ENCODE measurements at places on chromosomes 2 and 18. TPM values are rescaled to one million over a fixed set of nuclear protein-coding genes. Genes with fewer than 3 reads are reported as not detected.
A peak's percentile ranks its signal among the peaks of the same experiment; 100 is the strongest.

Gene GATA6
- total RNA-seq, result 32.2 TPM

- H3K4me3 ChIP-seq, result no peak overlapping the region
- H3K36me3 ChIP-seq, result no peaks in the 10 kb centered on the region
- H3K4me1 ChIP-seq, result peaks cover 16% of the 10 kb centered on the region
- no peaks in the 10 kb centered on the region for H3K27me3 ChIP-seq
- no peak overlapping the region for H3K27ac ChIP-seq
These were observed 84.5 kb upstream of the TAF1B start for GRCh38 chr2:9758741-9759140.

GRCh38 chr18:78742218-78742745 is 237.3 kb upstream of the SALL3 start:
- H3K4me1 ChIP-seq, result no peaks in the 10 kb centered on the region
- H3K27me3 ChIP-seq, result no peaks in the 10 kb centered on the region
- no peaks in the 10 kb centered on the region for H3K36me3 ChIP-seq
- DNase-seq, result no peak
- no peak overlapping the region for H3K27ac ChIP-seq
- H3K4me3 ChIP-seq, result no peak overlapping the region

Gene GPAT2
- 3.2 TPM for total RNA-seq

DNA sequence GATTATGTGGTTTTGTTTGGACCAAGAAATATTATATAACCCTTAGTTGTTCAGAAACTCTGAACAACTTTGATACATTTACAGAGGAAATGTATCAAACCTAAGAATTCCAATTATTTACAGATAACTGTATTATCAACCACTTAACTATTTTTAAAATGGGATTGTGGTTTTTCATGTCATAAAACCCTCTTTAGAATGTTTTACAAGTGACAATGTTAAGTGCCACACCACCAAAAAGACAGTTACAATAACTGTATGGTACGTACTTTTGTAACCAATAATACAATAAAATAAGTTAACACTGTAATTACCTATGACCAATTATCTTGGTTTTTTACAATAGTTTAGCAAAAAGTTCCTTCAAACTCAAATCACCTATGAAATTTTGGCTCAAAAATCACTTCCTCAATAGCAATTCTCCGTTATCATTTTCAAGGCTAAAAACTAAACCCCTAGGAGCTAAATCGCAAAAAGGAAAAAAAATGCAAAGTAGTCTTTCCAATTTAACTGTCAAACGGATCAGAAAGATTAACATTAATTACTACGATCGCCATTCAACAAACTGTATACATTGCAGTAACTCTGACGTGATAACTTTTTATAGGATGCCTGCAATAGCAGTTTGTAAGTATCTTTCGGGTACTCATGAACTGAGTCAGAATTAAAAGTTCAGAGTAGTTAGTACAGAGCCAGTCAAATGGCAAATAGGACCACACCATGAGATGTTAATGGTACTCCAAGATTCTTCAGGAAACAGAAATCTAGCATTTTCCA is 1.5 kb downstream of the ROCK1 start:
- no peaks in the 10 kb centered on the region for H3K36me3 ChIP-seq
- peak overlapping the region; percentile 96 for H3K4me3 ChIP-seq

DNA sequence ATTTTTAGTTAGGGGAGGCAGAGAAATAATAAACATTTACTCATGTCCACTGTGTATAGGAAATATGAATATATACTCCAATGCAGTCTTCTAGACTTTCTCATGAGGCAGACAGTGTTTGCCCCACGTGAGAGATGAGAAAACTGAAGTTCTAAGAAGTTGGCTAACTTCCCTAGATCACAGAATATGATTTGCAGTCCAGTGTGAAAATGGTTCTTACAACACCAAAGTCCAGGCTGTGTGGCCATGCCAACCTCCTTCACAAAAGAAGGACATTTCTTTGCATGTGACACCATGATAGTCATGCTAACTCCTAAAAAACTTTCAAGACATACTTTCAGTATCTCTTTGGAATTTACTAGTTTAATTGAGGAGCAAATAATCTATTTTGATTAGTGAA is 143.7 kb downstream of the IRS1 start:
- H3K4me3 ChIP-seq, result no peak overlapping the region
- H3K27ac ChIP-seq, result no peak overlapping the region
- H3K27me3 ChIP-seq, result no peaks in the 10 kb centered on the region
- H3K4me1 ChIP-seq, result peaks cover 8% of the 10 kb centered on the region
- no peaks in the 10 kb centered on the region for H3K36me3 ChIP-seq
- no peak for DNase-seq

- H3K27me3 ChIP-seq, result no peaks in the 10 kb centered on the region
- no peaks in the 10 kb centered on the region for H3K4me1 ChIP-seq
- no peaks in the 10 kb centered on the region for H3K36me3 ChIP-seq
- H3K4me3 ChIP-seq, result no peak overlapping the region
- DNase-seq, result no peak
These were observed 19.9 kb upstream of the SPRED2 start for GRCh38 chr2:65452150-65452895.

DNA sequence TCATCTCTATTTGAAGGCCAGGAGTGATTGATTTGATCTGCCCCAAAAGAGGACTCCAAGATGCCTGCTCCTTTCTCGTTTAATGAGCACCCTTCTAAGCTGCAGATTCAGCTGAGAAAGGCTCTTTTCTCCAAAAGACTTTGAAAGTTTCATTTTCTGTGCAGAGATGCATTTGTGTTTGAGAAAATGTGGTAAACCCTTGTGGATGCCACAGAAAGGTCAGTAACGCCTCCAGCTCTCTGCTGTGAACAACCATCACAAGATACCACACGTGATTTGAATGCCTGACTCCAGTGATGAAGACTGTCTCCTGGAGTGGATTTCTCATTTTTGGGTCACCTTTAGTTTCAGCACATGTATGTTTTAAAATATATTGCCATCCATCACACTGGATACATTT is 35.0 kb upstream of the CCDC85A start:
- H3K27me3 ChIP-seq, result no peaks in the 10 kb centered on the region
- no peak overlapping the region for H3K4me3 ChIP-seq
- H3K36me3 ChIP-seq, result no peaks in the 10 kb centered on the region
- no peak overlapping the region for H3K27ac ChIP-seq
- no peaks in the 10 kb centered on the region for H3K4me1 ChIP-seq
- no peak for DNase-seq

DNA sequence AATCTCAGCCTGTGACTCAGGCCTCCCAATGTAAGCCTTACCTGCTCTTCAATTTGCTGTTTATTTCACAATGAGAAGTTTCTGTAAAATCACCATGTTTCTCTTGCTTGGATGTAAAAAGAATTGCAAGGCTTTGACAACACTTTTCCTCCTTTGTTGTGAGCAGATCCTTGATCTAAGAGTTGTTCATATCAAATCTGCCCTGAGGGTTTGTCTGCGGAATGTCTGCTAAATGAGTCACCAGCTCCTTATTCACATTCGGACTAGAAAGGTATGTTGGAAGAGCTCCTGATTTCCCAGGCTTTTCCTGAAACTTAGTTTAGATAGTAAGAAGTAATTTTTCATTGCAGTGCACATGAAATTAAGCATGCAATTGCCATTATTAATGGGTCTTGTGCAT is 268.2 kb upstream of the TCF4 start:
- no peak overlapping the region for H3K4me3 ChIP-seq
- no peak overlapping the region for H3K27ac ChIP-seq
- no peak for DNase-seq

DNA sequence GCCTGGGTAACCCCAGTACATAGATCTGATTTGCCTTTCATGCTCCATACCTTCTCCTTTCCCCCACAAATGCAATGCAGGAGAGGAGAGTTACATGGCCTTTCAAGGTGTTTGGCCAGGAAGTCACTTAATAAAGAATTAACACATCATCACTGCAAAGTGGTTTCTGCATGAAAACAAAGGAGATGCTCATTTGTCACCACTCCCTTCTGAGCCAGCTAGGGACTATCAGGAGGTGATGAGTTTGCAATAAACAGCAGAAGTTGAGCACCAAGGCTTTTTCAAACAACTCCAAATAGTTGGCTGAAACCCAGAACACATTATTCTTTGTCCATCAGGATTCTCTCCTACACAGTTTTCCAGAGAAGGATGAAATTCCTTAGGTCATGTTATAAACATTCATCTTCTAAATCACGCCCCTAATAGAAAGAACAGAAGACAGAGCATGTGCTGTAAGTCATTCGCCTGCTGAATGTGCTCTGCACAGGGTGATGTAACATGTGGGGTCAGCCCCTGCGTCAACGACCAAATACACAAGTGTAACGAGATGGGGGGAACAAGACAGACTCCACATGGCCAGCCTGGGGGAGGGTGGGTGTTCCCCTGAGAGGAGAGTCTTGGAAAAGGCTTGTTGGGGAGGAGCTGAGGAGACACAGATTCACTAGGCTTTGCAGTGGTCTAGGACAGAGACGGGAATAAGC is 87.3 kb upstream of the RMDN2 start:
- no peak overlapping the region for H3K4me3 ChIP-seq

Gene WDR54
- 8.4 TPM for total RNA-seq

- peaks cover 9% of the 10 kb centered on the region for H3K4me1 ChIP-seq
- no peak overlapping the region for H3K4me3 ChIP-seq
- peaks cover 44% of the 10 kb centered on the region for H3K27me3 ChIP-seq
- H3K36me3 ChIP-seq, result no peaks in the 10 kb centered on the region
These were observed 4.9 kb upstream of the PDCD1 start for GRCh38 chr2:241863536-241863954.

Measured in upper lobe of right lung (tissue), 1 donor.